ENCODE measurements at places on chromosomes 4 and X.

DNA sequence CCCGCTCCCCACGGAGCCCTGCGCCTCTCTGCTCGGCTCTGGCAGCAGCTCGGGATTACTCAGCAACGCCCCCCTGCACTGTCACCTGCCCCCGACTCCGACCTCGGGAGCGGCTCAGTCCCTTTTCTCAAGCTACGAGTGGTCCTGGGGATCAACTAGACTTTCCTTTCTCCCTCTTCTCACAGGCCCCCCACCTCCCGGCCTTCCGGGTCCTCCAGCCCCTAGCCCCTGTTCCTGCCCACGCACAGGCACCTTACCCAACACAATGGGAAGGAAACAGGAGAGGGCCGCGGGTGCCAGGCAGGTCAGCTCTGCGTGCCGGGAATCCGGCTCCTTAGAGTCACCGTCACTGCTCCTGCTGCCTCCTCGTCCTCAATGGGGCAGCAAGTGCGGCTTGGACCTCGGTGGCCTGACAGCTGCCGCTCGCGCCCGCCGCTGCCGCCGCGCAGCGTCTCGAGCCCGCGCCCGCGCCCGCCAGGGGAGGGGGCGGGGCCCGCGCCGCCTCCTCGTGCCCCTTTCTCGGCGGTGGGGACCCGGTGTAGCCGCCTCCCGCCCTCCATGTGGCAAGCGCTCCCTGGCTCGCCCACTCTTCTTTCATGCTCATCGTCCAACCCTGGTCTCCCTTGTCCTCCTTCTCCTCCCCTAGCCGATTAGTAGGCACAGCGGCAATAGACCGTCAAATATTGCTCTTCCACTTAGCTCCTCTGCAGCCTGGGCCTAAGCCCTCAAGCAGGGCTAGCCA lies at the start of gene RAB9B:
RAB9B (minus strand) TSS at position 455 of the 742 bp plus-strand sequence. CDS start 6,473 bp downstream, outside the sequence.
- DNase-seq, result peak; percentile 63

- DNase-seq, result no peak
These were observed 210.1 kb upstream of the FAT4 start for GRCh38 chr4:125104616-125105015.

DNA sequence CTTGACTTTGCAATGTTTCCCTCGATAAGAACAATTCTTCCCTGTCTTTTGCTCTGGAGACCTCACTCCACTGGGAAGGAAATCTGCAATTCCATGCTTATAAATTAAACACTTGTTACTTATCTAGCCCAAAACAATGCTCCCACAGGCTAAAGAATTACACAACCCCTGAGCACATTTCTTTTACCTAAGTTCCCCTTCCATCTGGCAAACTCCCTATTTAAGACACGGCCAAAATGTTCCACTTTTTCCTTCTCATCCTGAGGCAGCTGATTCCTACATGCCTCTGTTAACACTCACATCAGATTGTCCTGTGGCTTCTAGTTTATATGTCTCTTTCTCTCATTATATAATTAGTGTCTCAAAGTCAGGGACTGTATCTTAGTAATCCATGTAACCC lies 211.7 kb downstream of the COX18 start:
- no peak for DNase-seq

DNA sequence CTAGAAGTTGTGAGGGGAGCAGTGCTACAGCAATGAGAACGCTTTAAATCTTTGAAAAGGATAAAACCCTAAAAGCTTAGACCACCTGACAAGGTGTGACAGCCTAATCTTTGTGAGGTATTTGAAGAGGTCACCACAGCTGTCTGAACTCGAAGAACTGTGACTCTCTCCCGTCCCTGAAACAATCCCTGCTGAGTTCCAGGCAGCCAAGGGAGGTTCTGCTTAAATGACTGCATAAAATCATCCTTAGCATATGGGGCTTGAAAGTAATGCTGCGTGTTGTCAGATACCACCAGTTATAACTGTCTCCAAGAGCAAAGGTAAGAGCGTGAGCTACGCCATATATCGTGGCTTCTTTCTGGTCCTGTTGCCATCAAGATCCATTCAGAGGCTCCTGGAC lies 696.3 kb downstream of the PCDH7 start:
- no peak for DNase-seq

DNA sequence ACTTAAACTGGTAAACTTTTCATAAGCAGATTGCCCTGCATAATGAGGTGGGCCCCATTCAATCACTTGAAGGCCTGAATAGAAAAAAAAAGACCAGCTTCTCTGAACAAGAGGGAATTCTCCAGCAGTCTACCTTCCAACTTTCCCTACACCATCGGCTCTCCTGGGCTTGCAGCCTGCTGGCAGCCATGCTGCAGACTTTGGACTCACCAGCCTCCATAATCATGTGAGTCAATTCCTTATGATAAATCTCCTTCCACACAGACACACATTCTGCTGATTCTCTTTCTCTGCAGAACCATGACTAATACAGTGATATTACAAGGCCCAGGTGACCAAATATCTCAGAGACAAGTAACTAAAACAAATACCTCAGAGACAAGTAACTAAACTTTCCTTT lies 113.8 kb upstream of the WDR17 start:
- no peak for DNase-seq

- DNase-seq, result no peak
These were observed 477.0 kb downstream of the INPP4B start for GRCh38 chr4:142369141-142369540.

GRCh38 chr4:150491132-150492049 lies 90.6 kb upstream of the MAB21L2 start:
- no peak for DNase-seq

GRCh38 chrX:386768-387575 lies at the start of gene PPP2R3B:
Gene PPP2R3B (minus strand): TSS chrX:386907. CDS start chrX:386691, 216 bp downstream.
- peak; percentile 100 for DNase-seq

- DNase-seq, result peak; percentile 61
These were observed 48.8 kb downstream of the CLDN34 start for GRCh38 chrX:10015723-10016518.

DNA sequence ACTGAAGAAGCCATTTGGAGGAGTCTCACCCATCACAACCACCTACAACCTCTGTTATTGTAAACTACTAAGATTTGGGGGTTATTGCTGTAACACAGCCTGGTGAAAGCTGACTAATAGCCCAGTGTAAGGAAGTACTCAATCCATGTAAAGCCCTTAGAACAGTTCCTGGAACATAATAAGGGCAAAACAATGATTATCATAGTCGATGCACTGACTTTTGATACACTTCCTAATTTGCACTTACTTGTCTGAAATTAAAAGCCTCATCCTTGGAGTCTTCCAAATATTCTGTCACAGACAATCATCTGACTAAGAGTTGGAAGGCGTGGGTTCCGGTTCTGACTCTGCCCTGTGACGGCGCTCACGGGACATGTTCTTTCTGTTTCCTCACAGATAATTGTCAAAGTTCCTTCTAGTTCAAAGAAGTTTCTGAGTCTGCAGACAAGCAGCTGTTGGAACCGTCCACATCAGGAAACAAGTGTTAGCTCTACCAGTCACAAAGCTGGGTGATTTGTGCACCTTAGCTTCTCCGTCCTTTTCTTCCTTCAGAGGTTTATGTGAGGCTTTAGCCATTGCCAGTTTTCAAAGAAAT lies 33.4 kb upstream of the RASGEF1B start:
- DNase-seq, result no peak

- no peak for DNase-seq
These were observed 1212.2 kb upstream of the TENM3 start for GRCh38 chr4:181030961-181031360.

GRCh38 chrX:121322159-121322558 lies 274.7 kb downstream of the GLUD2 start:
- DNase-seq, result no peak

DNA sequence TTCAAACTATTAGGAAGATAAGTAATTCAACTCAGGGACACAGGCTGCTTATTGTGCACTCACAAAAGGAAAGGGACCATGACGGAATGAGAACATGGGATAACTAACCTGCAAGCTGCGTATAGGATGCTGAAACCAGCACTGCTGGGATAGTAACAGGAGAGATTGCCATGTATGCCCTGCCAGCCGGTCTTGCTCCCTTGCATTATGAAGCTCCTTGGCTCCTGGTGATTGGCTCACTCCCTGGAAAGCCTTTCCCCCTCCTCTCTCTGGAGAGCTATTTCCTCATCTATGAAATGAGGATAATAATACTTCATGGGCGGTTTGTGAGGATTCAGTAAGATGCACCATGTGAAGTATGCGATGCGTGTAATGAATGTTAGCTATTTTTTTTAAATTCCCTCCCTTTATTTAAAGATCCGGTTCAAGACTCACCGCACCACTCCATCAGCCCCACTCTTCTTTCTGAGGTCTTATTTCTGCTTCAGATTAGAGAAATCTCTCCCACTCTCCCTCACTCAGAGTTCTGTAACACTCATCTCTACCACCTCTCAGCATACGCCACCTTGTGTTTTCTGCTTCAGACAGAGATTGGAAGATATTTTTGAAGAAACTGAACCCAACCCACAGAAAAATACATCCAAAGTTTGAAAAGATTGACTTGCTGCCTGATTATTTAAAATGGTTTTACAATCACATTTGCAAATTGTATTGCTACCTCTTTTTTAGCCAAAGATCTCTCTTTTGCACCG lies 18.4 kb downstream of the MSMO1 start:
- no peak for DNase-seq

DNA sequence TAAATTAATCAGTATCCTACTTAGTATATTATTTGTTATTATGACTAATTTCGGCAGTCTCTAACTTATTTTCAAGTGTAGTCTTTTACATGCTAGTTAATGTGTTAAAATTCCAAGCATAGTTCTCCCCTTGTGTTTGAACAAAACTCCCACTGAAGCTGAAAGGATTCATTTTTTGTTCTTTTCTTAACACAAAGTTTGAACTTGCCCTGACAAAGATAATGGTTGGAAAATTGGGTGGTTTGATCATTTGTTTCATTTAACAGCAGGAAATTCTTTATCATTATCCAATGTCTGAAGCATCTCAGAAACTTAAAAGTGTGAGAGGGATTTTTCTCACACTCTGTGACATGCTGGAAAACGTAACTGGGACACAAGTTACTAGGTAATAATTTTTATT lies 36.0 kb downstream of the INTU start:
- no peak for DNase-seq

GRCh38 chr4:176534566-176534965 lies 214.8 kb downstream of the SPCS3 start:
- no peak for DNase-seq

DNA sequence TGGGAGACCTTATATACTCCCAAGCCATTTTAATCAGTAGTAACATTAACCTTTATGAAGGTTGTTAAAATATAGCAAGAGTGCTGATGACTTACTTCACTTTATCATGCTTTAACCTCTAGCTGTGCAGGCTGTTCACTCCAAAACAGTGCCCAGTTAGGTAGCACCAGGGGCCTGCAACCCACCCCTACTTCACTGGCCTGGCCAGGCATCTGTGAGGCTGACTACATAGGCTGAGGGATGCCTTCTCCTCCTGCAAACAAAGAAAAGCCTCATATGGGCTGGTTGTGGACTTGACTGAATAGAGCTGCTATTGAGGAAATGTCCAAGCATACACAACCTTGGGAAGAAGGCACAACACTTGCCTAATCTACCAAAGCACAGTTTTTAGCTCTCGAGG lies 172.8 kb downstream of the SHROOM3 start:
- no peak for DNase-seq

DNA sequence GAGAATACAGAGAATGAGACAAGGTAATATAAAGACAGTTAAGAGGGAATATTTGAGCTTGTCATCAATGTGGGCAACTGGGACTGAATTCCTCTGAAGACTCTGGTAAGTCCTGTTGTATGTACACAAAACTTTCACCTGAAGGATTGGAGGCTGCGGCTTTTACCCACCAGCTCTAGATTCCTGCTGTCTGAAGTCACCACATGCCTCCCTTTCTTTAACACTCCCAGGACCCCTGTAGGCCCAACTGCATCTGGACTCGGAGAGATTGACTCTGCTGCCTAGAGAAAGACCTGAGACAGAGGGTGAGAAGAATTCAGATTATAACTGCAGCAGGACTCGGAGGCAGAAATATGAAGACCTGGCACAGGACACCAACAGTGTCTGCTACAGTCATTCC lies 1048.0 kb downstream of the PDHA2 start:
- DNase-seq, result no peak
